Mononuclear cell (primary cell): ENCODE measurements at places on chromosomes 12 and 14. TPM values are rescaled to one million over a fixed set of nuclear protein-coding genes. Genes with fewer than 3 reads are reported as not detected.

The TSHR gene
- total RNA-seq = 0.21 TPM

The RNASE7 gene
- not detected for total RNA-seq

The IKBIP gene
- total RNA-seq = 3.4 TPM

The MGST1 gene
- total RNA-seq = 15.6 TPM

The HPD gene
- not detected for total RNA-seq

The MYO1H gene
- total RNA-seq = under 0.01 TPM

The EMP1 gene
- 16.6 TPM for total RNA-seq

The TSPAN8 gene
- total RNA-seq = not detected

The JAG2 gene
- 0.42 TPM for total RNA-seq
